Activated naive CD4-positive, alpha-beta T cell (primary cell): ENCODE measurements at places on chromosomes 1 and 21.

- DNase-seq: no peak
Measured at GRCh38 chr1:173208868-173209267, 1.7 kb upstream of the TNFSF4 start.

DNA sequence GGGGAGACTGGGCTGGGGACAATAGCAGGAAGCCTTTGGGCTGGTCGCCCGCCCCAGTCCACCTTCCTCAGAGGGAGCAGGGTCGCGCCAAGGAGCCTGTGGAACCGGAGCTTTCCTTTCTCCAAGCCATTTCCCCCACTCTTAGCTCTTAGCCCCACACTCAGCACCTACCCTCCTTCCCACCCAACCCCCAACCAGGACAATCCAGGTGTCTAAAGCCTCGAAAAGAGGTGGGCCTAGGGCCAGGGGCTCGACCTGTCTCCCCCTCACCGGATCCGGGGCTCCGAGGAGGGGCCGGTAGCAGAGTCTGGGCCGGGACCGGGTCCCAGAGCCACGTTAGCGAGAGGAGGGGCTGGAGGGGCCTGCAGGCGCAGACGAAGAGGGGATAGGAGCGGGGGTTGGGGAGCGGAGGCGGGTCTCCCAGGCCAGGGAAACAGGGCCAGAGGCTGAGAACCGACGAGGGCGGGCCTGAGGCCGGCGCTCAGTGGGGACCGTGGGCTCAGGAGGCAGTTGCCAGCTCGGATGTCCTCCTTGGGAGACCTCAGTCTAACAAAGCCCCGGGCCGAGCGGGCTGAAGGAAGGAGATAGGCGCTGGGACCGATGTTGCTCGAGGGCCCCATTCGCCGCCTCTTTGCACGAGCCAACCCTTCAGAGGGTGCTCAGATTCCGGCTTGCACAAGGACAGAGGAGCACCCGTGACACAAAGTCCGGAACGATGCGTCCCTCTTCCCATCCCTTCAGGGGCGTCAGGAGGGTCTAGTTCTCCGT lies 943 bp downstream of the SEMA6C start:
- no peak for DNase-seq

DNA sequence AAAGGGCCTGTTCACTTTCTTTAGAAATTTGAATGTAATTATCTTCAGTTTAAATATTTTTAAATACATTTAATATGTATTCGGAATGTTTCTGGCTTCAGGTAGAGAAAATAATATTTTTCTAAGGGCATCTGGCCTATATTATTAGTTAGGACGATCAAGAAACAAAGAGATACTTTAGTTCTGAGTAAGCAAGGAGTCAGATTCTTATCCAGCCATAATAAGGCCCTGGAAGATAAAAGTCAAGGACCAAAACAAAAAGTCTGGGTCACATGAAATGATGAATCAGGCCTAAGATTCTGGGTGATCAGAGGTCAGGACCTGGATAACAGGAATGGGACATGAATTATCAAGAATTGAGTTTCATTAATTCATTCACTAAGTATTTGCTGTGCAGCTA lies 6.3 kb downstream of the PHC2 start:
- DNase-seq: no peak

GRCh38 chr1:182217967-182218366 lies 156.5 kb upstream of the ZNF648 start:
- DNase-seq: no peak

GRCh38 chr1:108624069-108624468 lies 36.8 kb downstream of the HENMT1 start:
- DNase-seq: no peak
